ENCODE measurements at places on chromosomes 1 and 21.
A peak's percentile ranks its signal among the peaks of the same experiment; 100 is the strongest.

DNA sequence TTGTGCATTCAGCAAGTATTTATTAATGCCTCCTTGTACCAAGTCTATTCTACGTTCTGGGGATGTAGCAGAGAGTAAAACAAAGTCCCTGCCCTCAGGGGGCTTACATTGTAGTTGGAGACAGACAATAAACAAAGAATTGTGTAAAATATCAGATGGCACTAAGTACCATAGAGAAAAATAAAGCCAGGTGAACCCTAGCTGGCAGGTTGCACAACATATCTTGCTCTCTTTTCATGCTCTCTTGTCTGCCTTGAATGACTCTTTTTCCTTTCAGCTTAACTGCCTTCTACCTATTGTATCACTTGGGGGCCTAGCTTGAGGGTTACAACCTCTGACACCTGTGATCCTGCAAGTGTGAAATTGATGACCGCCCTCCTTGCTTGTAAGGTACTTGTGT lies 20.7 kb upstream of the FASLG start:
- DNase-seq, result no peak

- no peak for DNase-seq
Measured at GRCh38 chr1:185360714-185361113, 43.7 kb upstream of the IVNS1ABP start.

- DNase-seq, result no peak
Measured at GRCh38 chr1:74637296-74637695, 36.3 kb downstream of the ERICH3 start.

DNA sequence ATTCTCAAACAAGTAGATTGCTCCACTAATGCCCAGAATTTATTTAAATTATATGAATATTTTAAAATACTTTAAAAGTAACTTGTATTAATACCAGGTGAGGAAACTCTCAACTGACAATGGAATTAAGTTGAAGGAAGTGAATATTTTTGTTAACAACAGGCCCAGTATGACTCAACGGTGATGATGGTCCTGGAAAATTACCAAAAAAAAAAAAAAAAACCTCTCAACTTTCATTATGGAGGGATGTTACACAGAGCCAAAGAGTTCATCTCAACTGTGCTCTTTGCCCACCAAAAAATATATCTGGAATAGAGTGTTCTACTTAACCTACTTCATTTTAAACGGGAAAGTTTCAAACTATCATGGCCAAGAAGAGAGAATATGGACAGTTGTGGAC lies 28.3 kb downstream of the CFH start:
- DNase-seq, result no peak

GRCh38 chr1:236417336-236417735 lies 23.2 kb downstream of the EDARADD start:
- DNase-seq, result no peak

DNA sequence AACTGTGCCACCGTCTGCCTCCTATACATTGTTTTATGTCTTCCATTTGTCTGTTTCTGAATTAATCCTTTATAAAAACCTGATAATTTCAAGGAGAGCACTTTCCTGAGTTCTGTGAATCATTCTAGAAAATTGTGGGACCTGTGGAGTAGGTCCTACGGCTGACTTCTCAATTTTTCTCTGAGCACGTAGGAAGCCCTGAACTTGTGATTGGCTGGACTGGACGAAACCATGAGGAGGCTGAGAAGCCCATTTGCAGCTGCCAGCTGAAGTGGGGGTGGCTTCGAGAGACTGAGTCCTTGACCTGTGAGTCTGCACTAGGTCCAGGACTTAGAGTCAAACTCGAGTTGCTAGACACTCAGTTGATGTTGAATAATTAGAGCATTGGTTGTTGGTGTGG lies 277.1 kb upstream of the NCAM2 start:
- no peak for DNase-seq

GRCh38 chr1:73803380-73803779 lies 394.6 kb downstream of the LRRIQ3 start:
- no peak for DNase-seq

GRCh38 chr1:79848316-79848715 lies 841.8 kb upstream of the ADGRL4 start:
- DNase-seq, result no peak

DNA sequence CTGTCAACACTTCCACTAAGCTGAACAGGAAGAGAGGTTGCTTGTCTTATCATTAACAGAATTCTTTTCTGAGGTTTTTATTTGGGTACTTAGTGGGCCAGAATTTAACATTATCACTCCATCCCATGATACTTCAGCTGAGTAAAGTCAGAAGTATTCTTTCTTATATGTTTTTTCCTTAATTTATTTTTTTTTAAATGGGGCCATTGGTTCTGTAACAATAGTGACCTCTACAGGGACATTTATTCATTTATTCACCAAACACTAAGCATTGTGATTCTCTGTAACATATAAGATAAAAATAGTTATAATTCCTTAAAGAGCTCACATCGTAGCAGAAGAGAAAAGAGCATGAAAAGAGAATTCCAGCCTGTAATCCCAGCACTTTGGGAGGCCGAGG lies 9.8 kb downstream of the GREM2 start:
- DNase-seq, result no peak

DNA sequence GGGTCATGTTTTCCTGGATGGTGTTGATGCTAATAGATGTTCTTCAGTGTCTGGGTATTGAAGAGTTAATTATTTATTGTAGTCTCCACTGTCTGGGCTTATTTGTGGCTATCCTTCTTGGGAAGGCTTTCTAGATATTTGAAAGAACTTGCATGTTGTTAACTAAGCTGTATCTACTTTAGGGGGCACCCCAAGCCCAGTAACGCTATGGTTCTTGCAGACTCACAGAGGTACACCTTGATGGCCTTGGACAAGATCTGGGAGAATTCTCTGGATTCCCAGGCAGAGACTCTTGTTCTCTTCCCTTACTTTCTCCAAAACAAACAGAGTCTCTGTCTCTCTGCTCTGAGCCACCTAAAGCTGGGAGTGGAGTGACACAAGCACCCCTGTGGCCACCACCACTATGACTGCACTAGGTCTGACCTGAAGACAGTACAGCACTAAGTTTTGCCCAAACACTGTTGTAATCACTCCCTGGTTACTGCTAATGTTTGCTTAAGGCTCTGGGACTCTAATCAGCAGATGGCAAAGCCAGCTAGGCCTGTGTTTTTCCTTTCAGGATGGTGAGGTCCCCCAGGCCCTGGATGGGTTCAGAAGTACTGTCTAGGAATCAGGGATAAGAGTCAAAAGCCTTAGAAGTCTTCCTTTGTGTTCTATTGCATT lies 76.5 kb upstream of the C1orf21 start:
- no peak for DNase-seq

- no peak for DNase-seq
Measured at GRCh38 chr1:29368936-29369932, 132.9 kb downstream of the PTPRU start.

- no peak for DNase-seq
Measured at GRCh38 chr1:27552911-27553420, 51.0 kb downstream of the AHDC1 start.

GRCh38 chr1:210185063-210185462 lies 47.5 kb upstream of the SERTAD4 start:
- no peak for DNase-seq

GRCh38 chr1:52364235-52364839 lies 1.7 kb downstream of the CC2D1B start:
- no peak for DNase-seq

- no peak for DNase-seq
Measured at GRCh38 chr1:162901243-162901642, 40.3 kb upstream of the CCDC190 start.

DNA sequence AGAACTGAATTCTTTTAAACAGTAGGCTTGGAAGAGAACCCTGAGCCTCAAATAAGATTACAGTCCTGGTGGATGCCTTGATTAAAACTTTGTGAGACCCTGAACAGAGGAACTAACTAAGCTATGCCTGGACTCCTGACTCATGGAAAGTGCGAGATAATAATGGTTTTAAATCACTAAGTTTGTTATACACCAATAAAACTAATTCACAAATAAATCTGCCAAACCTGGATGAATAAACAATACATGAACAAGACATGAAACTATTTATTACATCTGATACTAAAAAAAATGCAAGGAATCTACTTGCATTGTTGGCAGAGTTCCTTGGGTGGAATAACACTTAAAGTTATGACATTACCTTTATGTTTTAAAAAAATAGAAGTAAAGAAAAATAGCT lies 118.4 kb downstream of the PIGK start:
- DNase-seq, result no peak

GRCh38 chr1:23475641-23476040 lies 8.3 kb downstream of the ASAP3 start:
- DNase-seq, result no peak

- DNase-seq, result no peak
Measured at GRCh38 chr1:108592030-108592759, 32.3 kb downstream of the EEIG2 start.

GRCh38 chr1:202010180-202011015 lies at the start of gene ELF3:
ELF3 (plus strand) TSS chr1:202010587; CDS start chr1:202011137, 550 bp downstream.
- DNase-seq, result no peak

DNA sequence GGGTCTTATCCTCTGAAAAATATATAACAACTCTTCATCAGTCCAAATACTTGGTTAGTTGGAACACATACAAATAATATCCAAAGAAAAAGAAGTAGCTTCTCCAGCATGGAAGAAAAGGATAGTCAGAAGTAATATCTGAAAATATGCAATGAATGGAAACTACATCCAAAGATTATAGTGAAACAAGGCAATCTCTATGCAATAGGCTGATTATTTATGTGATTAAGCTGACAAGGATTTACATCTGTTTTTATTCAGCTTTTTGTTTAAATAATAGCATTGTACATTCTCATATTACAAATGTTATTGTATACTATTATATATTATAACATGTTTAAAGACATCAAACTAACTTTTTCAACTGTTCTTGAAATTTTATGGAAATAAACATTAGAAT lies 15.3 kb upstream of the TGFBR3 start:
- DNase-seq, result no peak

DNA sequence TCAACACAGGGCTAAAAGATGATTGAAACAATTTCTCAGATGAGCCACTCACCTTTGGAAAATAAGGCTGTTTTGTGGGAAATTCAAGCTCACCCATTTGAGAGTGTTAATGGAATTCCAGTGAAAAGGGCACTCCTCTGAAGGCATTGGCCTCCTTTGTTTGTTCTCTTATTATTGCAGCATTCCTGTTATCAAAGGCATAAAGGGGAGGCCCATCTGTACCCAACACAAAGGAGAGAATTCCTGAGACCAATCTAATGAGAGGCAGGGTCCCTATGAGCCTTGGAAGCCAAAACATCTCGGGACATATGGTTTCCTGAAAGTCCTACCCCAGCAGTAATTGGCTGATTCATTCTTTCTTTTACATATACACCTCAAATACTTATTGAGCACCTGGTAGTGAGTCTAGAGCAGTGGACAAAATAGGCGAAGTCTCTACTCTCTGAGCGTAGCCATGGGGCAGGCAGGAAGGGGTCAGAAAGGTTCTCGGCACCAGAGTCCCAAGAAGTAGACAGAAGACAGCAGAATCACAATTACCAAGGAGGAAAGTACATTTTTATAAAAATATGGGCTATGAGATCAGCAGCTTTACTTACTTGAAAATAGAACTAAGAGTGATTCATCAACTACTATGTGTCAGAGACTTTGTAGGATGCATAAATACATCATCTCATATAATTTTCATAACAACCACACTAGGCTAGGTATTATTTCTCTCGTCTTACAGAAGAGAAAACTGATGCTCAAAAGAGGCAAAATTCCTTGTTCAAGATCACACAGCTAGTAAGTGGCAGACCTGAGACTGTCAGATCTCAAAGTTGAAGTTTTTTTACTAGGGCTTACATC lies 218.7 kb downstream of the DAB1 start:
- DNase-seq, result no peak

- no peak for DNase-seq
Measured at GRCh38 chr1:24443241-24443656, 27.6 kb downstream of the NIPAL3 start.

DNA sequence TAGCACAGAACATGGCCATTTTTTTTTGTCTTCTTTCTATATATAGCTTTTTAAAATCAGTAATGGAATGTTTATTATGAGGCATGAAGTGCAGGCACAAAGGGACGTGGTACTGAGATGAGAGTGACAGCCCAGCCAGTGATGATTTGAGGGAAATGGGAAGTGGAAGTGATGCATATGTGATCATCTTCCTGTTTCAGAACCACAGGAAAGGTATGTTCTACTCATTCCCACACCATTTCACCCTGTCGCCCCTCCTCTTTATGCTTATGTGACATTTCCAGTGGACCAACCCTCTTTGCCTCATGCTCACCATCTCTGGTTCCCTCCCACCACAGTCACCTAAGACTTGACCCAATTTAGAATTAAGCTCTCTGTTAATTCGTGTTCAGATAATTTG lies 24.3 kb downstream of the PTGS2 start:
- no peak for DNase-seq

DNA sequence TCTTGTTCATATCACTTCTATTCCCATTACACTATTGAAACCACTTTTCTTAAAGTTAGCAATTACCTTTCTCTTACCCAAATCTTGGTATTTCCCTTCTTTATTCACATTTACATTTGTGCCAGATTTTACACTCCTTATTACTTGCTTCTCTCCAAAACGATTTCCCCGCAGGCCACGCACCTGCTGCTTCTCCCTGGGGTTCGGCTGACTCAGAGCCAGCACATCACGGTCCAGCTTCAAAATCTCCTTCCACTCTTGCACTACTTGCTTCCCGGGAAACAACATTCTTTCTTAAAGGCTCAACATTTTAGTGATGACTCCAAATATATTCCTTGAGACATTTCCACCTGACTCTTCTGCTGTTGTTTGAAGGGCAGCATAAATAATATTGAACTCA lies 20.7 kb downstream of the LHX9 start:
- no peak for DNase-seq

- no peak for DNase-seq
Measured at GRCh38 chr1:231971397-231972110, 345.0 kb downstream of the DISC1 start.

- DNase-seq, result no peak
Measured at GRCh38 chr1:229111703-229112319, 159.1 kb upstream of the RAB4A start.

DNA sequence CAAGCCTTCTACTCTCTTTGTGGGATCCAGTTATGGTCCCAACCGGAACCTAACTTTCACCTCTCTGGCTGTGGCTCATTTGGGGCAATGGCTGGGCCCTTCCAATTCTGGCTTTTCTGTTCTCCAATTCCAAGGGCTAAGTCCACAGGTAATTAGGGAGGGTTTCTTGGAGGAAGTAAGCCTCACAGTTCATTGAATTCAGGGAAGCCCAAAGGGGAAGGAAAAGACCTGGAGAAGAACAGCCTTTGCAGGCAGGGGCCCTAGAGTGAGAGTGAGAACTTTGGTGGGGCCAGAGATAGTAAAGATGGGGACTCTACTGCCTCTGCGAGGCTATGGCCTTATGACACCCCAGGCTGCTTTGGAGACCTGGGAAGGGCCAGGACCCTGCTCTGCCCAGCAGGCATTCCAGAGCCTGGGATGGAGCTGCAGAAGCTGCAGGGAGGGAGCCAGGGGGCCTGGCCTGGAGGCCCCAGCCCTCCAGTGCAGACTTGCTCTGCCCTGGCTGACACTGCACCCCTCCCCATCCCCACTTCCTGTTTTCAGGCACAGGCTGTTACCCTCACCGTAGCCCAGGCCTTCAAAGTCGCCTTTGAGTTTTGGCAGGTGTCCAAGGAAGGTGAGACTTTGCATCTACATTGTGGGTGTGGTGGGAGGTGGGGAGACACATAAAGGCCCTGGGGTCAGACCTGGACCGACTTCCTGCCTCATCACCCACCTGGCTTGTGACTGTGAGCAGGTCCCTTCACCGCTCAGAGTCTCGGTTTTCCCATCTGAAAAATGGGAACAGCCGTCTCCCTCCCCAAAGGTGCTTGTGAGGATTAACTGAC lies 18.9 kb downstream of the LDLRAP1 start:
- DNase-seq, result peak; percentile 79

GRCh38 chr21:26177187-26177586 lies 6.6 kb upstream of the APP start:
- no peak for DNase-seq

- DNase-seq, result no peak
Measured at GRCh38 chr1:189369612-189370011, 1108.1 kb downstream of the BRINP3 start.
